ENCODE measurements at places on chromosomes 12 and 14.
A peak's percentile ranks its signal among the peaks of the same experiment; 100 is the strongest.

DNA sequence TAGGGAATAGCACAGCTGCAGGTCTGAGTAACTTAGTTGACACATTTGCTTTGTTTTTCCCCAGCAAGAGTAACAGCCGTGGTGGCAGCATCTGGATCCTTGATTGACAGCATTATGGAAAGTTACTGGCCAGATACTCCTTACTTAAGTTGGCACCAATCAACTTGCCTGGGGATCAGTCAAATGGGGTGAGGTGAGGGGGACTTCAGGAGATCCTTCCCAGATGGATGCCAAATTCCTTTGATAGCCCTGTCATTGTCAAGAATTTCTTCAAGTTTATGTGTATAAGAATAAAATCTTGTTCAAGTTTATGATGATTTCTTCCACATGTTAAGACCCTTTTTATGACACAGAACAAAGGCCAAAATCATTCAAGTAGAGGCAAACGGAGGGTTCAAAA is 618.4 kb downstream of the SLC6A15 start:
- DNase-seq, result no peak

GRCh38 chr14:50524060-50524459 is 8.3 kb downstream of the MAP4K5 start:
- DNase-seq, result no peak

- no peak for DNase-seq
Observed at GRCh38 chr12:33628087-33628486, 188.5 kb upstream of the SYT10 start.

DNA sequence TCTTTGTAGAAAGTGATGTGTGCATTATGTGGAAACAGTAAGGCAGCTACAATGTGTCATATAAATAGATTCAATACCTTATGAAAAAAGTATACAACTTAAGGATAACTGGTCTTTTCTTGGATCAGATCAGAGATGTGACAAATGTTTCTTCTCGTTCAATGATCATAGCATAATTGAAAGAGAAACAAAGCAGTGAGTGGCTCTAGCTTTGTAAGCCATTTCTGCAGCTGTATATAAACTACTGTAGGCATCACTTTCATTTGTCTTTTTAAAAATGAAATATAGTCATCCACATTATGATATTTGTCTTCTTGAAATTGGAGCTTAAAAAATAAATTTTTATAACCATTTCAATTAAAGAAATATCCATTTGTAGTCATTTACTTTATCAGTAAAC is 63.8 kb upstream of the LMO3 start:
- no peak for DNase-seq

DNA sequence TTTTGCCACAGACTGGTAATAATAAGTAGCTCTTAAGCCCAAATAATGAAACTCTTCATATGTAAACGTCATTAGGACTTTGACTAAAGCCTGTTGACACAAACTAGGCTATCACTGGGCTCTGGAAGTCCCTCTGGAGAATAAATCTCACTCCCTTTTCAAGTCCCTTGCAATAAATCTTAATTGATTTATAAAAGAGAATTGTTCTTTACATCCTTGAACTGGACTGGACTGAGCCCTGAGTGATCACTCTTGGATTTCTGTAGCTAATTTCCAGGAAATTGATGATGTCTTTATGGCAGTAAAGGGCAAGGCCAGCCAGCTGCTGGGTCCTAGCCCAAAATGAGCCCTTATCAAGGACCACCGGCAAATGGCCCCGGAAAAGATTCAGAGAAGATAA is 1162.7 kb downstream of the BCL11B start:
- DNase-seq, result no peak

GRCh38 chr14:69571449-69572029 is 3.1 kb downstream of the CCDC177 start:
- DNase-seq, result no peak

- DNase-seq, result no peak
Observed at GRCh38 chr14:34699873-34700621, 14.3 kb downstream of the CFL2 start.

DNA sequence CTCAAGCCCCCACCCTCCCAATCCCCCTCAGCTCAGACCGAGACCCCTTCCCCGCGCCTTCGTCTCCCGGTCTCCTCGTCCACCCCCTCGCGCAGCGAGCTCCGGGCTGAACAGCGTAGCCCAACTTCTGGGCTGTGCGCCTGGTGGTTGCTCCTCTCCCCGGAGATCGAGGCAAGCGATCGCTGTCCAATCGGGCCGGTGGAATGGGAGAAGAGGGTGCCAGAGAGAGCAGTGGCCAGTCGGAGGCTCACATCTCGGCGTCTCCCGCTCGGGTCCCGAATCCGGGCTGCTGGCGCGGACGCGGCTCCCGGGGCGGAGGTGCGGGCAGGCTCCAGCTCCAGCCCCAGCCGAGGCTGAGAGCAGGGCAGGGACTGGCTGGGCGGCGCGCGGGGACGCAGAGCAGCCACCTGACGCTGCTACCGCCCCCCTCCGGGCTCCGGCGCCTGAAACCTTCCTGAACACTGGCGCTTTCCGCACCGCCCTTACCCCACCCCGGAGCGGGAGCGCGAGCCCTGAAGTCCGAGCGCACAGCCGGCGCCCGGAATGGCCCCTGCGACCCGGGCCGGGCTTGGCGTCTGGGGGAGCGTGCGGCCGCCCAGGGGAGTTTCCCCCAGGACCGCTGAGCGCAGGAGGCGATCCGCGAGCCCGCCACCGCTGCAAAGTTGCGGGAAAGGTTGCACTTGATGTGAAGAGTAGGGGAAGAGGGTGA is 508 bp upstream of the KCNH5 start:
- DNase-seq, result no peak

DNA sequence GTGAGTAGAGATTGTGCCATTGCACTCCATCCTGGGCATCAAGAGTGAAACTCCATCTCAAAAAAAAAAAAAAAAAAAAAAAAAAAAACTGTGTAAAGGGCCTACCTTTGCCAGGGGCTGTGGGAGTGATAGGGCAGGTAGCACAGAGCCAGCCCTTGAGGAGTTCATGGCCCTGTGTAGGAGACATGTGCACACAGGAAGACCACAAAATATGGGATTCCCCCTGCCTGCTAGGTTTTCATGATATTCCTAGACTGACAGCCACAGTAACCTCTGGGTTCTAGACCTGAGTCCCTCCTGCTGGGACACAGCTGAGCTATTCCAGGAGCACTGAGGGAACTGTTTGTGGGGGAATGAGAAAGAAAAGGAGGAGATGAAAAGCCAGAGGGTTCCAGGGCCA is 8.3 kb upstream of the SPTSSA start:
- DNase-seq, result no peak

GRCh38 chr14:24630087-24630871 is 3.7 kb downstream of the GZMB start:
- DNase-seq, result no peak

DNA sequence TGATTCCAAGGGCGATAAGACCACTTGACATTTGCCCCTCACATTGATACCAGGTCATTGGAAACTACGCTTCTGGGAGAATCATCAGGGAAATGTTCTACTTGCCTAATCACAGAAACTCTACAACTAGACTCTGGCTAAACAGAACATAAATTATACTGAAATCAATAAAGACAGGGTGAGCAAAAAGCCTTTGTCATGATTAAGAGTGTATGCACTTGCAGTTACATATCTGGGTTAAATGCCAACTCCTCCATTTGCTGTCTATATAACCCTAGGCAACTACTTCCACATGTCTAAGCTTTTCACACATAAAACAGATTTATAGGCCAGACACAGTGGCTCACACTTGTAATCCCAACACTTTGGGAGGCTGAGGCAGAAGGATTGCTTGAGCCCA is 125.7 kb downstream of the PHLDA1 start:
- no peak for DNase-seq

DNA sequence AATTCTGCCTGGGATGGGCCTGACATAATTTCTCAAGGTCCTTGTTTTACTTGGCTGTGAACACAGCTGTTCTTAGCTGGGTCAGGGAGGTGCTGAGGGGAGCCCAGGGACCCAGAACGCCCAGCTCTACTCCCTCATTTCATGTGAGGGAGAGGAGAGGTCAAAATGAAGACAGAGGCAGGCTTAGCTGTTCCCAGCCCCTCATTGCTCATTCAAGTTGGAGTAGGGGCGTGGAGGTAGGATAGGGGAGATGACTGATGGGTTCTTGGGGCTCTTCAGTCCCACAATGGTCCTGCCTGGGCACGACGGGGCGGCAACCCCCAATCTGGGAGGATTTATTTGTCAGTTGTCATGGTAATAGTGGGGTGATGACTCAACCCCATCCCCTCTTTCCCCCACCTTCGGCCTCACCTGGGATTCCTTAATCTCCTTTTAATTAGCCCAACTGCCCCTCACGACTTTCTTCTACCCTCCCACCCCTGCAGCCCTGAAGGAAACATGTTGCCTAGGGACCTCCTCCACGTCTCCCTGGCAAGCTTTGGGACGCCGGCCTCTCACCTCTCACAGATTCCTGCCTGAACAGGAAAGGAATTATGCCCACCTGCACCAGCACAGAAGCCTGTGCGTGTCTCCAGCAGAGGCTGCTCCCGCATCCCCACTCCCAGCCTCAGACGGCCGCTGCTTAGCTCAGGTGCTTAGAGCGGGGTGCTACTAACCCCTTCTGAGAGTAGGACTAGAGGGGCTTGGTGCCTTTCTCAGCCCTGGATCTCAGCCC is 10.2 kb downstream of the SPRYD3 start:
- no peak for DNase-seq

DNA sequence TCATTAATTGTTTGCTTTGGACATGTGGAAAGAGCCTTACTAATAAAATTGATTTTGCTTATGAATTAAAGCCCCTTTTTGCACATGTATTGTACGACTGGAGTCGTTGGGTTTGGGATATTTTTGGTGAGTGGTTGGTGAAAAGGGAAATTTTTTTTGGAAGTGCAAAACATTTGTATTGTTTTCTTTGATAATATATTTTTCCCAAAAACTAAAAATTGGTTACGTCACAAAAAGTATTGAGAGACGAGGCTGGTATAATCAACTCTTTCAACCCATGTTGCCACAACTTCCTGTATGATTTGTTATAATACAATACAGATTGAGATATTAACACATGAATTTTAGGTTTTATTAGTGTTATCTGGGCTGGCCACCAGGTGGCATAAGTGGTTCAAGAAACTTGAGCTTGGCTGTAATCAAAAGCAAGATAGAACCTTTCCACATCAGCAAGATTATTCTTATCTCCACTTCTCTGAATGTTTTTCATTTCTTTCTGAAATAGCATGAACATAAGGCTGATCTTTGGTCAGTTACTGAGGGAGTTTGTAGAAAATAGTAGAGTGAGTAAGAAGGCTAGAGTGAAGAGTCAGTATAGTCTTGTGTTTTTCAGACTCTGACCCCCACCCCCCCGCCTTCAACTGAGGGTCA is 8.7 kb downstream of the NGDN start:
- DNase-seq, result peak; percentile 56

DNA sequence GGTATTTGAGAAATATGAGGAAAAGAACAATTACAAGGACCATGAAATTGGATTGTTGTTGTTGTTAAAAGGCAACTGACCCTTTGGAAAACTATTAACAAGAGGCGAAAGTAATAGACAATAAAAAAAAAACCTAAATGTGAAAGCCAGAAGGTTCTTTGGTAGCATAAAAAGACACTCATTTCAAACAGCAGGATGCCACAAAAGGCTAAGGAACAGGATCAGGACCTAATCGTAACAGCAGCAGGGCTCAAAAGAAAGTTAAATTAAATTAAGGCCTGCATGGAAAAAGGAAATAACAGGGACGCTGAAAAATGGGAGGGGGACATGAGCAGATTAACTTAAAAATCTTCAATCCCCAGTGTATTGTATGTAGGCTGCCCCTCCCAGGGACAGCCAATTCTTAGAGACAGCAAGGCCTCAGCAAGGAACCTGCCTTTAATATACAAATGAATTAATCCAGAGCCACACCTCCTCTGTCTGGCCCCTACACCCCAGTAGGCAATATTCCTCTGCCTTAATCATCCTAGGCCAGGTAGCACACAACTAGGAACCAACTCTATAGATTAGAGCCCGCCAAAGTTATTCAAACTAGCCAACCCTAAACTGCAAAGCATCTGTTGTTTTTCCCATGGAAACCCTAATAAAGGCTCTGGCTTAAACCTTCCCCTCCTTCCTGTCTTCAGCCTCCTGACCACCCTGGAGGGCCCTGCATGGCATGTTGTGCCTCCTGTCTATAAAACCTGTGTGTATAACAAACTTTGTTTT is 28.4 kb upstream of the AP4S1 start:
- no peak for DNase-seq

- DNase-seq, result no peak
Observed at GRCh38 chr12:11686120-11686519, 36.6 kb downstream of the ETV6 start.

GRCh38 chr14:76612654-76613053 is 148.6 kb upstream of the VASH1 start:
- DNase-seq, result no peak

DNA sequence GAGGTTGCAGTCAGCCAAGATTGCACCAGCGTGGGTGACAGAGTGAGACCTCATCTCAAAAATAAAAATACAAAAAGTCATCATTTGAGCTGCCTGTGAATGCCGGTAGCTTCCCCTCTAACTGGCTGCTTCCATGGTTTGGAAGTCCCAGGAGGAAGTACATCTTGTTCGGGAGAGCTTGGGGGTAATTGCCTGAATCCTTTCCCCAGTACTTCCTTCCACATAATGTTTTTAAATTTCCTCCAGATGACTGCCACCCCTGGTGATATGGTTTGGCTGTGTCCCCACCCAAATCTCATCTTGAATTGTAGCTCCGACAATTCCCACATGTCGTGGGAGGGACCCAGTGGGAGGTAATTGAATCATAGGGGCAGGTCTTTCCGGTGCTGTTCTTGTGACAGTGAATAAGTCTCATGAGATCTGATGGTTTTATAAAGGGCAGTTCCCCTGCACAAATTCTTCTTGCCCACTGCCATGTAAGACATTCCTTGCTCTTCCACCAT is 87.2 kb downstream of the SPRING1 start:
- no peak for DNase-seq

DNA sequence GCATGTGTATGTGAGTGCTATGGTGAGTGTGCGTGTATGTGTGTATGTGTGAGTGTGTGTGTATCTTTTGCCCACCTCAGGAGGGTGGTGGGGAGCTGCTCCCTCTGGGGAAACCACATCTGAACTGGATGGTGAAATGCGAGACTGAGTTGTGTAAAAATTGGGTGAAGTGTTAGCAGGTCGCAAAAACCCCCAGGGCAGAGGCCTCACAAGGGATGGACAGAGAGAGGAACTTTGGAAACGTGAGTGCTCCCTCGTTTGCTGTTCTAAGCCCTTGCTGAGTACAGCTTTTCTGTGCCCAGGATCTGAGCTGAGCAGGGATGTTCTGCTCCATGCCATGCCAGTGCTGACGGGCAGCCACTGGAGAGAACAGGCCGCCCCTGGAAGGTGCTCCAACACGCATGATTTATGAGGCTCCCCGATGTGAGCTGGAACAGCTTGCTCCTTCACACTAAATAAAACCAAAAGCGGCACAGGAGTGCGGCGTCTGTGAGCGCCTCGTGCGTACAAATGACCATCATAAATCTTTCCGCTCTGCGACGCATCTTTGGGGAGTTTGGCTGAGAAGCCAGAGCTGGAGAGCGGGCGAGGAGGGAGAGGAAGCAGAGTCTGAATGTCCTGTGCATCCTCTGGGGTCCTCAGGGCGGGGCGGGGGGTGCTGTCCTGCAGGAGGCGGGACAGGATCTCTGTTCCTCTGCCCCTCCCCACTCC is 14.1 kb upstream of the GALNT9 start:
- no peak for DNase-seq

All from NCI-H1048 (cell line).